ENCODE measurements at places on chromosomes 12 and 14.
A peak's percentile ranks its signal among the peaks of the same experiment; 100 is the strongest.

GRCh38 chr14:74979442-74980397 lies 23.0 kb upstream of the EIF2B2 start:
- peak; percentile 57 for DNase-seq

- DNase-seq, result no peak
Observed at GRCh38 chr12:2129076-2129475, 76.3 kb downstream of the CACNA1C start.

- DNase-seq, result peak; percentile 41
Observed at GRCh38 chr12:28939427-28939826, 209.7 kb upstream of the FAR2 start.

GRCh38 chr14:87615047-87615446 lies 377.9 kb downstream of the GALC start:
- DNase-seq, result no peak

DNA sequence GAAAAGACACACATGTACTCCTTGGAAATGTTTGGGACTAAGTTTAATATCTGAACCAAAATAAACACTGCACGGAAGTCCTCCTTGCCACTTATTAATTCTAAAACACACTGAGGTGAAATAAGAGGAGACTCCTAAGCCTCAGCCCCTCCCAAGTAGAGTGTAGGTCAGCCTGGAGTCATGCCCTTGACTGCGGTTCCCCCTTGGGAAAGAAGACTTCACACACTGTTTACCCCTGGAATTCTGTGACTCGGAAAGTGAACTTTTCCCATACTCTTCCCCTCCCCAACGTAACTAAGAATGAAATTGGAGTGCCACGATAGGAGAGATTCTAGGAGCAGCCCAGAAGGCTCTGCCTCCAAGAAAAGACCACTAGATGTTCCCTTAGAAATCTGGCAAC lies 8.6 kb upstream of the TFCP2 start:
- DNase-seq, result no peak

- DNase-seq, result no peak
Observed at GRCh38 chr14:33693237-33693636, 257.6 kb downstream of the EGLN3 start.

GRCh38 chr12:98469109-98469508 lies 46.3 kb upstream of the TMPO start:
- no peak for DNase-seq

DNA sequence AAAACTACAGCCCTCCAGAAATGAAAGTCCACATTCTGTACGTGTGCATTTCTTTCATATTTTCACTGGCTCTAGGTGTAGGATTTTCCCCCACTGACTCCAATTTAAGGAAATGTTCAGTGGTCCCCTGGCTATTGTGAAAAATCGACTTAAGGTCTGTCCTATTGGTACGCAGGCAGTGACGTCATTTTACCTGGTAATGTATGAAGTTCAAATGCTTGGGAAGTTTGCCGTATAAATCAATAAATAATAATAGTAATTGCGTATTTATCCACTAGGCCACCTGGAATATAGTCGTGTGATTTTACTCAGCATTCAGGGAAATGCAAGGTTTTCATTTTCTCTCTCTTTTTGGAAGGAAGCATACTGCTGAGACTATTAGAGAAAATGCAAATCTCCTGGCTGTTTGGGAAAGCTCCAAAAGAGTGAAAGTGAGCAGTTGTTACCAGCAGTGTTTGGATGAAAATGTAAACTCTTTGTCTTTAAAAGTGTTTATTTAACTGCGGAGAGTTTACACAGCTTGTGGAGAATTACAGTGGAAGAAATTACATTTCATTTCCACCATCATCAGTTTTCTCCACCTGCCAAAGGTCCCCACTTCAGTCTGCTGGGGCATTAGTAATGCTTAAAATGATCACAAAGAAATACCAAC lies 107.0 kb downstream of the EXOC5 start:
- no peak for DNase-seq

DNA sequence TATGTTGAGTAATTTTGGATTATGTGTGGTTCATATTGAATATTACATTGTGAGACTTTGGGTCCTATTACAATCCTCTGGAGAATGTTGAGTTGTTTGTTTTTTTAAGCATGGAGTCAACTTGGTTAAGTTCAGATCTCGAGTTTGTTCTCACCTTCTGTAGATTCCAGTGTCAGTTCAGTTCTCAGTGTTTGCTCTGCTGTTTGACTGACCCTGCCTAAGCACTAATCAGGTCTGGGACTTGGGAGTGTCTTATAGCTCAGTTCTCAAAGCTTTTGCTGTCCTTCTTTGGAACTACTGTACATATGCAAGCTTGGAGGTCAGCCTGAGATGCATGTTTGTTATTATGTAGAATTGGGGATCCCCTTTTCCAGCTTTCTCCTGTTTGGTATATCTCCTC lies 63.1 kb downstream of the DIP2B start:
- peak; percentile 28 for DNase-seq

DNA sequence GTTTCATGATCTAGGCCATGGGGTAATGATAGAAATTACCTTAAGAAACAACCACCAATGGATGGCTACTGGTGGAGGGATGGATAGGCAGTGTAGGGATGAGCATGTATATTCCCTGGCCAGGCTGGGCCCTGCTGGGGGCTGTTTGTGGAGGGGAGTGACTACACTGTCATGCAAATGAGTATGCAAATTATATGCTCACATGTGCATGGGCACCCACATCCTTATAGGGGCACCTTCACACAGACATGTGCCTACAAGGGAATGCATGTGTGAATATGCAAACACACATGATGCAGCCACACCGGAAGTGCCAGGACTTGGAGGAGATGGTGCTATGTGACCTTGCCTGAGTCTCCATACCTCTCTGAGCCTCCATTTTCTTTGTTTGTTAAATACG lies 39.7 kb upstream of the FAM222A start:
- no peak for DNase-seq

- peak; percentile 27 for DNase-seq
Observed at GRCh38 chr12:75208856-75209811, 505 bp downstream of the KCNC2 start.

DNA sequence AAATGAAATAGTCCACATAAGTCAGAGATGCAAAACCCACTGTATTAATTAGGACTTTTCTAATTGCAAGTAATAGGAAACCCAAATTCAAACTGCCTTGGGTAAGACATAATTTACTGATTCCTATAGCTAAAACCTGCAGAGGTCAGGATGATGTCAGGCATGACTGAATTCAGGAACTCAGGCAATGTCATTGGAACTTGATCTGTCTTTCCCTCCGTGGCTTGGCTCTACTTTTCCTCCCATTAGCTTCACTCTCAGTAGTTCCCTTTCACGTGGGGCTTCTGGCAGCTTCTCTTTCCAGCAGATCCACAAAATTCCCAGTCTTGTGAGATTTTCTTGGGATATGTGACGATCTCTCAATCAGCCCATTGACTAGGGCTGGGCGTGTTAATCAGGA lies 2.4 kb upstream of the JDP2 start:
- no peak for DNase-seq

- no peak for DNase-seq
Observed at GRCh38 chr14:97900196-97900854, 1103.1 kb downstream of the VRK1 start.

DNA sequence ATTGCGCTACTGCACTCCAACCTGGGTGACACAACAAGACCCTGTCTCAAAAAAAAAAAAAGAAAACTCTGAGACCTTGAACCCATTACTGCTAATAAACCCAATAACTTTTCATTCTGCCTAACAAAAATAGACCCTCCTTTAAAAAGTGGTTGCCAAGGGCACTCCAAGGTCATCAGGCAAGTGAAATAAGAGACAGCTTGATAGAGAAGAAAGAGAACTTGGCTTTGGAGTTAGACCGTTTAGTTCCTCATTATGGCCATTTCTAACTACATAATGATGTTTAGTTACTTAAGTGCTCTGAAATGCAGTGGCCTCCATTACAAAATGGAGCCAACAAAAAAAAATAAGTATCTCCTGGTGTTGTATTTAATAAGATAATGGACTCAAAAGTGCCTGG lies 55.9 kb downstream of the PHLDA1 start:
- DNase-seq, result no peak

Measured in endothelial cell of umbilical vein (primary cell).